Activated CD8-positive, alpha-beta memory T cell treated with anti-CD3 and anti-CD28 coated beads for 1 hour (primary cell): ENCODE measurements at places on chromosomes 11 and 22.

- DNase-seq, result no peak
These were observed 16.3 kb upstream of the SUSD2 start for GRCh38 chr22:24164940-24165339.

- DNase-seq, result peak; percentile 40
These were observed 1.9 kb downstream of the OR4S1 start for GRCh38 chr11:48307760-48308386.

DNA sequence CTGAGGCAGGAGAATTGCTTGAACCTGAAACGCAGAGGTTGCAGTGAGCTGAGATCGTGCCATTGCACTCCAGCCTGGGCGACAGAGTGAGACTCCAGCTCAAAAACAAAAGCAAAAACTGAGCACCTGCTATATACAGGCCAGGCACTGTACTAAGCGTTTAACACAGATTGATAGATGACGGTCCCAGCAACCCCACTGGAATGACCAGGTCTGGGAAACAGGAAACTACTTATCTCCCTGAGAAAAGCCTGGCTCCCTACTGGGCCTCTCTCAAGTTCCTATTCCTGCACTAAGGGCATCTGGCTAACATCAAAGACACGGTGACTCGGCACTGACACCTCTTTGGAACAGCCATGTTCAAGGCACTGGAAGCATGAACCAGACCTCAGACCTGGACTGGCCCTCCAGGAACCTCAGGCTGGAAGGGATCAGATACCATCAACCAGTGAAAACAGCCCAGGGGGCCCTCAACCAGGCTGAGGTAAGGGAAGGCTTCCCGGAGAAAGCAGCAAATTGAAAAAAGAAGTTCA, 16.6 kb downstream of the ARAP1 start:
- DNase-seq, result no peak

DNA sequence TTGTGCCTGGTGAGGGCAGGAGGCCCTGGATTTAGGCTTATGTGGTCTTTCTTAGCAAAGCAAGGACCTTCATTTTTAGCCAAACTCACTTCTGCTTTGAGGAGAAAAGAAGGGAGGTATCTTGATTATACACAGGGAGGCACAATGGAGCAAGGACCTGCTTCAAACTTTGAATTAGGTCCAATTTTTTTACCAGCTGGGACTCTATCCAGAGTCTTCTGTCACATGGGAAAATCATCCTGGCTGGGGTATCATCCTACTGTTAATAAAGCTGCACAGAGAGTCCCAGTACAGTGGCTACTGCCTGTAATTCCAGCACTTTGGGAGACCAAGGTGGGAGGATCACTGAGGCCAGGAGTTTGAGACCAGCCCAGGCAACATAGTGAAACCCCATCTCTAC, 87.8 kb downstream of the CWC15 start:
- DNase-seq, result no peak

DNA sequence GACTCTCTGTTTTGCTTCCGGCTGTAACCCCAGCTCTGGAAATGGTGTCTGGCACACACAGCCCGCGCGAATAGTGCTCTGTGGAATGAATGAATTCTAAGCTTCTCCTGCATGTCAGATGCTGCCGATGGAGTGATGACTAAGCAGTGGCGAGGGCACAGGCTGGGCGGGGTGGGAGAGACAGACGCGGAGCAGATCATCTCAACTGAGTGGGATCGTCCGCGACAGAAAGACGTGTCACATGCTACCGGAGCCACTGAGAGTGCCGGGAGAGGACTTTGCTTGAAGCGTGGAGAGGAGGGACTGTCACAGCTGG, 334.5 kb downstream of the CTTN start:
- no peak for DNase-seq

- DNase-seq, result no peak
These were observed 548.5 kb downstream of the SOX6 start for GRCh38 chr11:15807827-15808226.

- DNase-seq, result no peak
These were observed 17.8 kb downstream of the OTUB1 start for GRCh38 chr11:64003807-64004589.

GRCh38 chr11:128862406-128862805, 4.7 kb downstream of the KCNJ1 start:
- DNase-seq, result no peak

DNA sequence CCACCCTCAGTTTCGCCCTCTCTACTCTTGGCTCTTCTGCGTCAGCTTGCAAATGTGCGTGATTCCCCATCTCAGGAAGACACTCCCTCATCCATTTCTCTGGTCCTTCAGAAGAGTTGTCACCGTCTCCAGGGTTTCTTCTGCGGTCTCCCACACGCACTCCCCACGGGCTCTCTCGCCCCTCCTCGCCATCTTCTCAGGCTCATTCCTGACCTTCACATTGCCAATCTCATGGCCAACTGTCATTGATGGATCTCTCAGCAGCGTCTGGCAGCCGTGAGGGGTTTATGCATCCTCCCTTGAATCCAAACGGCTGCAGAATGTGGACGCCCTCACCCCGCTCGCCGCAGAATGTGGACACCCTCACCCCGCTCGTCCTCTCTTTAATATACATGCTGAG, 10.5 kb downstream of the SYNGR1 start:
- no peak for DNase-seq

- DNase-seq, result no peak
These were observed 9.1 kb upstream of the FLI1 start for GRCh38 chr11:128684549-128685401.

DNA sequence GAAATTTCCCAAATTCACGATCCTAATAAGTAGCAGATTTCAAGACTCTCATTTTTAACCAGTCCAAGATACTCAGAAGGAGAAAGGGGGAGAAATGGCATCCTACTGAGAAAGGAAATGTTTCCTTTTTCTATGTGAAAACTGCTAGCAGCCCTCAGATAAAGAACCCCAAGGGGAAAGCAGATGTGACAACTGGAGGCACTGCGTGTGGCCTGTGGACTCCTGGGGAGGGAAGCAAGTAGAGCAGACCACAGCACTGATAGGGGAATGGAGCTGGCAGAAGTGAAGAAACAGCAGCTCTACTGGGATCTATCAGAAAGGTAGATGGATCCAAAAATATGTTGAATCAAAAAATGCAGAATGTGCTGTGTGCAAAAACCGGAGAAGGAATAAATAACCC, 239.7 kb upstream of the API5 start:
- no peak for DNase-seq

GRCh38 chr22:35315855-35316745, 16.4 kb downstream of the TOM1 start:
- no peak for DNase-seq

GRCh38 chr11:67282155-67282875, 6.8 kb upstream of the ANKRD13D start:
- DNase-seq, result no peak

DNA sequence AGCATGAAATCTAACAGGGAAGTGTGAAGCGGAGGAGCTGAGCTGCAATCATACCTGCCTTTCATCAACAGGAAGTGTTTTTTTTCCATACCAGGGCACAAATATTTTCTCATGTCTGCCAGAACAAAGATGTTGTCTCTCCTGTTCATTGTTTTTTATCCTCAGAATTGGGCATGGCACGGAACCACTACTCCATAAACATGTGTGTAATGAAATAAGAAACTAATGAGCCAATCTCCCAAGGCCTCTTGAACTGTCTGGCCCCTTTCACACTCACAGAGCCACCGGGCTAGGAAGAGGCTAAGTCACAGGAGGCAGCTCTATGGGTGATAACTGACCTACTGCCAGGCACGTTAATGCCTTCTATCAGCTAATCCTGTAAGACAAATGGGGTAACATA, 124.4 kb downstream of the ETS1 start:
- no peak for DNase-seq

DNA sequence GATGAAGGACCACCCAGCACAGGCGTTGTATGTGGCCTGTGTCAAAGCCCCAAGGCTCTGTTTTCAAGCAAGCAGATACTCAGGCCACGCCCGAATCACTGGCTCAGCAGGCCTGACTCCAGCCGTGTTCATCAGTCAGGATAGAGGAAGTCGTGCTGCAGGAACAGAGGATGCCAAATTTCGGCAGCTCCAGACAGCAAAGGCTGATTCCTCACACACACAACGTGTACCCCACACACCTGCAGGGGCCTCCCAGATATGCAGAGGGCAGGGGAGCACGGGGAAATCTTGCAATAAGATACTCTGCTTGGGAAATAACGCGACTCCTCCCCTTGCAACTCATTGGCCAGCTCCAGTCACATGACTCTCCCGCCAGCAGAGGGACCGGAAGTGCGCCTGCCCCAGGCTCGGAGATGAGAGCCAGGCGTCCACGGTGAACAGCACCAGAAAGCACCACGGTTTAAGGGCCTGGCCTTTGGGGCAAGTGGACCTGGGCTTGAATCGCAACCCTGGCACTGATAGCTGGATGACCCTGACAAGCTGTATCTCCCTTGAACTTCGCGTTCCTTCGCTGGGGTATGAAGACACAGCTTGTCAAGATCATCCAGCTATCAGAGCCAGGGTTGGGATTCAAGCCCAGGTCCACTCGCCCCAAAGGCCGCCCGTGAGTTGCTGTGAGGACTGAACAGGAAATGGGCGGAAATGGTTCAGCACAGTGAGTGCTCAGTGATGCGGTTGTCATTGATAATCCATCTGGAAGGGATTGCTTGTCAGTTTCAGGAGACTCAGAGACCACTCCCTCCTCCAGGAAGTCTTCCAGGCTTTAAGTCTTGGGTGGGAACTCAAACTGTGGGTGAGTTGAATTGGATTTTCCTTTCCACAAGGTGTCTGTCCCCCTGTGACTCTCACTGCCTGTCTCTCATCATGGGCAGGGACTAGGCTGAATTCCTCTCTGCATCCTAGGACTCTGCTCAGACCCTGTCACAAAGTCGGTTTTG, 88.5 kb downstream of the MYEOV start:
- no peak for DNase-seq

DNA sequence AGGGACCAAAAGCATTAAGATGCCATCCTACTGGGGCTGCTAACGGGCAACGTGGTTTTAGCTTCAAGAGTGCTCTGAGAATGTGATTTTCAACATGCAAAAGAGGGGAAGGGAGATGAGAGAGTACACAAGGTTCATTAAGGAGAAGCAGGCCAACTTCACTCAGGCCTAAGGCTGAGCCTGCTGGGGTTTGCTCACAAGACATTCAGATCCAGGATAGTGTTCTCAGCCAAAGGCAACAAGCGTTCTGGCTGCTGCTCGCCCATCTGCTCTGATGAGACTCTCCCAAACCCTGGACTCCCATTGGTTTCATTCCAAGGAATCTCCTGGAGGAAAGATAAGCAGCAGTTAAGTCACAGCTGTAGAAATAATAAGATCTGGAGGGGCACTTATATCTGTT, 23.6 kb upstream of the UPB1 start:
- no peak for DNase-seq

- no peak for DNase-seq
These were observed 163.6 kb upstream of the B3GAT1 start for GRCh38 chr11:134575504-134576230.

DNA sequence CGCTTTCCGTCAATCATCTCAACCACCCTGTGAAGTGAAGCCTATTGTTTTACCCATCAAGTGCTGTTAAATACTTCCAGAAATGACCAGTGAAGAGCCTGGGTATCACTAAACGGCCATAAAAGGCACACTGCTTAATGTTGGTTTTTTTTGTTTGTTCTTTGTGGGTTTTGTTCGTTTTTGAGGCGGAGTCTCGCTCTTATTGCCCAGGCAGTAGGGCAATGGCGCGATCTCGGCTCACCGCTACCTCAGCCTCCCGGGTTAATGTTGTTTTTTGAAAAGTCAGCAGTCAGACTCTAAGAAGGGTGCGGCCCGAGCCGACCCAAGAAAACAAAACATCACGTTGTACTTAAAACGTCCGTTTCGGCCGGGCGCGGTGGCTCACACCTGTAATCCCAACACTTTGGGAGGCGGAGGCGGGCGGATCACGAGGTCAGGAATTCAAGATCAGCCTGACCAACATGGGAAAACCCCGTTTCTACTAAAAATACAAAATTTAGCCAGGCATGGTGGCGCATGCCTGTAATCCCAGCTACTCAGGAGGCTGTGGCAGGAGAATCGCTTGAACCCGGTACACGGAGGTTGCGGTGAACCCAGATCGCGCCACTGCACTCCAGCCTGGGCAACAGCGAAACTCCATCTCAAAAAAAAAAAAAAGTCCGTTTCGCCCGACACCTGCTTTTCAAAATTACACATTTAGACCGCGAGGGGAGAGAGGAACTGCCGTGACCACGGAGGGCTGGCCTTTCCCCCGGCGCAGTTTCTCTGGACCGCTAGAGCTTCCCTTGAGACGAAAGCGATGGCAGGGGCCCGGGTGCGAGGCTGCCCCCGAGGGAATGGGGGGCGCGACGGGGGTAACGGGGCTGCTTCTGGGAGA, 714 bp downstream of the CD59 start:
- DNase-seq, result no peak

DNA sequence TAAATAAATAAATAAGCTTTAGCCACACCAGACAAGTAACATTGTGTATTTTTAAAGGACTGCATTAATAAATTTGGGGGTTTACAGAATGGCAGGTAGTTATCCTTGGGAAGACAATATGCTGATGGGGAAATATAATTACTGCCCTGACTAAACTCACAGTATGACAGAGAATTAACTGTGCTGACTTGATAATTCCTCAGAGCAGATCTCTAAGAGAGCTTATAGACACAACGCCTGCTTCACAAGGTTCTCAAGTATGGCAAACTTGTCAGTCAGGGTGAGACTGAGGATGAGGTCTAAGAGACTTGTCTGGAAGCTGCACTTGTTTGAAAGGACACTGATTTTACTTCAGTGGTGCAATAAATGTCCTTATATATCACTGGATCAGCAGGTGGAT, 3.3 kb downstream of the OR51B4 start:
- DNase-seq, result no peak

- no peak for DNase-seq
These were observed 380.8 kb upstream of the CADM1 start for GRCh38 chr11:115884800-115885534.

GRCh38 chr22:35632935-35633334, 15.3 kb upstream of the APOL6 start:
- no peak for DNase-seq

DNA sequence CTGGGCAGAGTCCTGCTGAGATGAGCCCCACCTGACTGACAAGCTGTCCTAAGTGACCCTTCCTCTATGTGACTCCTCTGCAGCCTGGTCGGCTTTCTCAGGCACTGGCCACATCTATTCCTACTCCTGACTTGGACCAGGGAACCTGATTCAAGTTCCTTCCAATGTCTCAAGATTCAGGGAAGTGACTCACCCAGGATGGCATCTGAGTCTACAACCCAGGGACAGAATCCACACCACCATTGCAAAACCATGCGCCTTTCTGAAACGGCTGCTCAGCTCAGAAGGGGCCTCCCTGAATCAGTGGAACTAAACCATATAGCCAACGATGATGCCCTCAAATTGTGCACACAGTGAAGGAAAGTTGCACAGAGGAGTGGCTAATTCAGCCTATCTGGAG, 63.9 kb upstream of the CSNK2A3 start:
- no peak for DNase-seq

- no peak for DNase-seq
These were observed 41.8 kb upstream of the KCNQ1OT1 start for GRCh38 chr11:2741377-2742131.
